CD4-positive, alpha-beta T cell treated with Interleukin-12 subunit alpha and Interleukin-12 subunit beta, for 1 hour (primary cell): ENCODE measurements at places on chromosomes 12 and 14.

GRCh38 chr14:51024377-51024776 lies 70.5 kb downstream of the TRIM9 start:
- no peak for DNase-seq

DNA sequence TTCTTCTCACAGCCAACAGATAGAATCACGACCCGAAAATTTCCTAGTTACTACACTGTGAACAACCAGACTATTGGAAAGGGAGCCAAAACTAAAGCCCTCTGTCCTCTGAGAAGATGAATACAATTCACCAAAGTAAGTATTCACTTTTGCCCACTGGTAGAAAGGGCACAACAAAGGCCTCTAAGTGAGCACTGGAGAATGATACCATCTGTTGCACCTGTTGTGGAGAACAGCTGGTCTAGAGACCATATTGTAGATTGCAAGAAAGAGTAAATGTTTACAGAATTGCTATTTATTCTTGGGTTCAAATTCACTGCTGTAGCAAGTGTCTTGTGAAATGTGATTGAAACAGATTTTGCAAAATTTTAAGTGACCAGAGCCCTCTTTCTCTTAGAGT lies 46.9 kb upstream of the ANO6 start:
- no peak for DNase-seq

DNA sequence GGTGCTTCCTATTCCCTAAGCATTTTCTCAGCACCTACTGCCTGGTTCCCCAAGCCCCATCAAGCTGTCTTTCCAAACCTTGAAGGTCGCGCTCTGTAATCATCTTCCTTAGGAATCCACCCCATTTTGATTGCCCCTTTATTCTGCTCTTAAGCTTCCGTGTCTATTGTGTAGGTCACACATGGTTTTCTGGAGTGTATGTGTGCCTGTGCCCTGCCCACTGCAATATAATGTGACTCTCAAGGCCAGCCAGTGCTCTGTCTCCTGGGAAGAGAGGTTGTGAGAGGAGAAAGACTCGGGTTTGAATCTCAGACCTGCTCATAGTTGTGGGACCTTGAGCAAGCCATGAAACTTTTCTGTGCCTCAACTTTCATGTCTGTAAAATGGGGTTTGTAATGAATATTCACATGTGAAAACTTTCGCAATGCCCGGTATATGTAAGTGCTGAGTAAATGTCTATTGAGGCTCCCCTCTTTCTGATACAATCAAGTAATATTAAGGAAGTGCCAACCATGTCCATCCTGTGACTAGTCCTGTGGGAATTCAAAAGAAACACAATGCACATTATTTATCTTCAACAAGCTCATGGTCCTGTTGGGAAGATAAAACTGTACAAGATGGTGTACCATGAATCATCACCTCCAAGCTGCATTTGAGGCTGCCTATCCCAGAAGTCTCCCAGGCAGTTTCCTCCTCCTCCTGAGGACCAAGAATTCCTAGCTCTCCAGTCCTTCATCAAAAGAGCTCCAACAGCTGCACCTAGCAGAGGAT lies 774 bp upstream of the KRT75 start:
- no peak for DNase-seq

- no peak for DNase-seq
Observed at GRCh38 chr12:97875064-97875463, 412.5 kb downstream of the RMST start.

GRCh38 chr14:59343585-59343984 lies 121.6 kb downstream of the GPR135 start:
- DNase-seq = no peak

DNA sequence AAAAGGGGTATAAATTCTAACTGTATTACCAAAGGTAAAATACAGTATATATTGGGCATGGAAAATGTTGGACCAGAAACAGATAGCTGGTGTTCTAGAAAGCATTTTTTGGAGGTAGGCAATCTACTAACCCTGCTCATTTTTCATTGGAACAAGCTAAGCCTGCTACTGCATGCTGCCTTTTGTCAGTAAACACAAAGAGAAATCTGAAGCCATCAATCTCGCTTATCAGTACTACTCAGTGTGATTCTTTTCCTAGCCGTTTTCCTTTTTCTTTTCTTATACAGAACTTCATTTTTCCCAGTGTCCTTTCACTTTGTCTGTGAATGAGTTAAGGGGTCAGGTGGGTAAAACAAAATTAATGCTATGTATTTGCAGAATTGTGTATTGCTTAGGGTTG lies 312.3 kb downstream of the NPAS3 start:
- no peak for DNase-seq

- peak; percentile 20 for DNase-seq
Observed at GRCh38 chr12:12983420-12984035, 16.5 kb downstream of the HEBP1 start.

DNA sequence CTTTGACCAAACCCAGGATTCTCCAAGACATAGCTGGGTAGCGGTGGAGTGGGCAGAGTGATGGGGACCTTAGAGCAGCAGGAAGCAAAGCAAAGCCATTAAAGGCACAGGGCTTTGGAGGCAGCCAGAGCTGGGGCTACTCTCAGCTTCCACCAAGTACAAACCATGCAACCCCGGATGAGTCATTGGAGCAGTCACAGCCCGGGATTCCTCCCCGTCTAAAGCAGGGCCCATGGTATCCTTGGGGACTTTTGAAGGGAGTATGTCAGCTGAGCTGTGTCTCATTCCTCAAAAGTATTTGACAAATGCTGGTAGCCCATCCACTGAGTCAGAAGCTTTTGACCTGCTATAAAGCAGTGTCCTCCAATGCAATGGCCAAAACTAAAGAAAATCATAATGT lies 9.7 kb upstream of the IFI27 start:
- DNase-seq = no peak

- DNase-seq = no peak
Observed at GRCh38 chr12:125149160-125150108, 84.2 kb downstream of the AACS start.

DNA sequence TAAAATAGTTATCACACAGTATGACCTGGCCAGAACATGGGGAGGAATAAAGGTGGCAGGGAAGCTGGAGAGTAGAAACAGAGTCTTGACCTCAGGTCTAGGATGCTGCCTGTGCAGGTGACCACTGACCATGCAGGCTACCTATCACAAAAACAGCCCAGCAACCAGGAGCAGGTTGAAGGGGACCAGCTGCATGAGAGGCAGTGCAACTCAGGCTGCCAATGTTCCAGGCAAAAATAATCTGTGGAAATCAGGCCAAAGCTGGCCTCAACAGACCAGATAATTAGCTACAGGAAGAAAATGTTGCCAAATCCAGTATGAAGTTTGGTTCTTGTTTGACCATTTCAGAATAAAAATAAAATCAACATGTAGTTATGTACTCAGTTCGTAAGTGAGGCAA lies 72.6 kb downstream of the PDE6H start:
- DNase-seq = no peak

DNA sequence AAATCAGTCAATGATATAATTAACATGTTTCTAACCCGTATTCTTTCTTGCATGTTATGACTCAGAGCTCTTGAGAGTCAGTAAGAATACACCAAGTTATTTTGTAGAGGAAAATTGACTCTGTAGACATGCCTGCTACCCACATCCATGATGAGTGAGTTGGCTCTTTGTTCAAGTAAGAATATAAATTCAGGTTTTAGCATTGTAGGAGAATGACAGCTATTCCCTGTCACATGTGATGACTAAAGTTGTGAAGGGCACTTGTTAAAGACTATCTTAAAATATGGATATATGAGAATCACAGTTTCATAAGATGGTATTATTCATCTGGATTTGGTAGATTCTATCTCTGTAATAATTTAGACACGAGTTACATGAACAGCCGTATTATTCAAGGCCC lies 209.1 kb downstream of the CCDC59 start:
- DNase-seq = no peak

DNA sequence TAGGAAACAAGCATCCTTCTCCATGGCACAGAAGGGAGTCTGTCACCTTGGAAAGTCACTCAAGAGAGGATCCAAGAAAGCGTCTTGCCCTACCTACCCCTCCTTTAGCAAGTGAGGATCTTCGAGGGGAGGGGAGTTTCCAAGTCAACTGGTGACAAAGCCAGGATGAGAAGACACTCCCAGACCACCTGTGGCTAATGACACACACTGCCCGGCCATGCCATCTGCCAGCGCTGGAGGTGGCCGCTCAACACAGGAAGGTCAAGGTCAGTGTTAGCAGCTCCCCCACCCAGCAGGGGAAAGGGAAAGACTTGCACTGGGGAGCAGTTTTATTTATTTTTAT lies 41.3 kb downstream of the ELK3 start:
- DNase-seq = no peak

GRCh38 chr12:53623548-53624385 lies 2.4 kb downstream of the ATF7 start:
- DNase-seq = no peak
